ENCODE measurements at places on chromosomes 16 and 17.

- no peak for DNase-seq
Measured at GRCh38 chr17:32494621-32495358, 8.0 kb downstream of the CDK5R1 start.

- no peak for DNase-seq
Measured at GRCh38 chr16:29316761-29317183, 89.7 kb downstream of the NPIPB11 start.

GRCh38 chr17:17164676-17165075 lies 41.5 kb downstream of the PLD6 start:
- DNase-seq = no peak

DNA sequence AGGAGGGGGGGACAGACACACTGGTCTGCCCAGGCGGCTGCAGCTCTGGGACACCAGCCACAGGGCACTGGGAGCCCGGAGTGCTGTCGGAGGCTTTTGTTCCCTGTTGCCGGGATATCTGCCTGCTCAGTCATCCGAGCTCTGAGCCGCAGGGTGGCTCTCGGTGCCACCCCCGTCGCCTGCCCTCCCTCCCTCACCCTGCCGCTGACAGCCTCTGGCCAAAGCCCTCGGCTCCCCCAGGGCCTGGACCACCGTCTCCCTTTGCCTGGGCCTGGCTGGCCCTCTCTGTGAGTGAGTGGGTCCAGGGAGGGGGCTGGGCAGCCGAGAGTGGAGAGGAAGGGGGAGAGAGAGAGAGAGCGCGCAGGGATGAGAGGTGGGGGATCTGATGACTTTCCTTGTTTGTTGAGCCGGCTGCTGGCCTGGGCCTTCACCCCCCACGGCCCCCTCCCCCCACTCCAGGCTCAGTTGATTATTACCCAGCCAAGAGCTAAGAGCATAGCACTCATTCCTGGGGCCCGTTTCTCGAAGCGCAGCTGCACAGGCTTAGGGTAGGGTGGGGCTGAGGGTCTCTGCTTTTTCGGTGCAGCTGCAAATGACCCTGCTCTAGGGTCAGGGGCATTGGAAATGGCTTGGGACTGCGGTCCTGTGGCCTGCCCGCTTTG lies 2.7 kb downstream of the FOXJ1 start:
- no peak for DNase-seq

DNA sequence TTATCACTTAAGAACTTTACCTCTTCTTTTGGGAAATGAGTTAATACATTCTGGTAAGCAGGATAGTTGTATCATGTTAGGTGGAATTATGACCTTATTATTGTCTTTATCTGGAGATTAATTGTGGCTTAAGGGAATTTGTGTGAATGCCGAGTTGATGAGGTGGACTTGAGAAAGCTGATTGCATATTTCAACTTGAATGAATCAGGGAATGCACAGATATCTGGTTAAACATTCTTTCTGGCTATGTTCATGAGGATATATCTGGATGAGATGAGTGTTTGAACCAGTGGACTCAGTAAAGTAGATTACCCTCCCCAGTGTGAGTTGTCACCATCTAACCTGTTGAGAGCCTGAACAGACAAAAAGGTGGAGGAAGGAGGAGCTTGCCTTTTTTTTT lies 326.1 kb upstream of the GOT2 start:
- DNase-seq = no peak

DNA sequence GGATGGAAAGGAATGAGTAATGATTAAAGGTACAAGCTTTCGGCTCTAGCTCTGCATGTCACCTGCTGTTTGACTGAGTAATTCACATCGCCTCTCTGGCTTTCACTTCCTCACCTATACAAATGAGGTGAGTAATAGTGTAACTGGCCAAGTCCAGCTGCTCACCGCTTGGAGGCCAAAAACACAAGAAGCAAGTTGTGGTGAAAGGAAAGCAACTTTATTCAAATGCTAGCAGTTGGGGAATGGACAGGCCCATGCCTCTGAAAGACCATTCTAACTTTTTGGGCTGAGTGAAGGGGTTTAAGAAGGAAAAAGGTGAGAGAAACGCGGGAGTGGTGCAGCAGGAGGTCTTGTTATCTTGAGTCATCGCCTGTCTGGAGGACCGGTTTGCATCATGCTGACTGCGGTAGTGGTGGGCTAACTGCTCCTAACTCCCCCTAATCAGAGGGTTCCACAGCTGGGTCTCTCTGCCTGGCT lies 45.7 kb upstream of the CSNK2A2 start:
- no peak for DNase-seq

GRCh38 chr16:180681-181564 lies 664 bp downstream of the HBQ1 start:
- peak; percentile 84 for DNase-seq

DNA sequence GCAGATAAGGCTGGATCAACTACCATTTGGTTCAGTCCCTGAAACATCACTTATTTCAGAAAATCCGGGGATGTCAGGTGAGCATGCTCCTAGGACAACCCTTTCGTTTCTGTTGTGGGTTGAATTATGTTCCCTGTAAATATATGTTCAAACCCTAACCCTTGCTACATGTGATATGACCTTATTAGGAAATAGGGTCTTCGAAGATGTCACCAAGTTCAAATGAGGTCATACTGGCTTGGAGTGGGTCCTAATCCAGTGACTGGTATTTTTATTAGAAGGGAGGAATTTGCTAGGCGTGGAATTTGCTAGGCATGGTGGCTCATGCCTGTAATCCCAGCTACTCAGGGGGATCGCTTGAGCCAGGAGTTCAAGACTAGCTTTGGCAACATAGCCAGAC lies 21.3 kb downstream of the SNX20 start:
- DNase-seq = no peak

DNA sequence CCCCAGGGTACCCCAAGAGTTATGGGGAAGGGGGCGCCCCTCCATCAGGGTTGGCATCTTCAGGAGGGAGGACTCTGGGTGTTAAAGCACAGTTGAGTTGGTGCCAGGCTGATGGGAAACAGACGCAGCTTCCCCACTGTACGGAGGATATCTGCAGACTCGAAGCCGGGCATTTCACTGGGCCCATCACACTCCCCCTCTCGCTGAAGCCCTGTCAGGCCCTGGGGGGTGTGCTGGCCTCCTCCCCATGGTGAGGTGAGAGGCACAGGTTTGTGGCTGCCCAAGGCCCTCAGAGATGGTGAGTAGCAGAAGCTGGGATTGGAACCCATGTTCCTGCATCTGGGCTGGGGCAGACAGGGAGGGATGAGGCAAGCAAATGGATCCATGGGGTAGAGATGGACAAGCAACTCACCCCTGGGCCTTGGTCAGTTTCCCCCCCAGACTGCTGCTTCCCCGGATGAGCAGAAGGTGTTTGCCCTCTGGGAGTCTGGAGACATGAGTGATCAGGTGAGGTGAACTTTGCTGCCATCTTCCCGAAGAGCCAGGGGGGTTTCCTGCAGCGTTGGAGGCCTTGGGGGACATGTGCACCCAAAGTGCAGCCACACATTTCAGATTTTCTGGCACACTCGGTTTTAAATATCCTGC lies 31.0 kb downstream of the POLR3E start:
- DNase-seq = no peak

- DNase-seq = peak; percentile 47
Measured at GRCh38 chr17:48441231-48441711, 11.3 kb upstream of the SKAP1 start.

- no peak for DNase-seq
Measured at GRCh38 chr16:86597880-86598606, 19.7 kb downstream of the FOXL1 start.

DNA sequence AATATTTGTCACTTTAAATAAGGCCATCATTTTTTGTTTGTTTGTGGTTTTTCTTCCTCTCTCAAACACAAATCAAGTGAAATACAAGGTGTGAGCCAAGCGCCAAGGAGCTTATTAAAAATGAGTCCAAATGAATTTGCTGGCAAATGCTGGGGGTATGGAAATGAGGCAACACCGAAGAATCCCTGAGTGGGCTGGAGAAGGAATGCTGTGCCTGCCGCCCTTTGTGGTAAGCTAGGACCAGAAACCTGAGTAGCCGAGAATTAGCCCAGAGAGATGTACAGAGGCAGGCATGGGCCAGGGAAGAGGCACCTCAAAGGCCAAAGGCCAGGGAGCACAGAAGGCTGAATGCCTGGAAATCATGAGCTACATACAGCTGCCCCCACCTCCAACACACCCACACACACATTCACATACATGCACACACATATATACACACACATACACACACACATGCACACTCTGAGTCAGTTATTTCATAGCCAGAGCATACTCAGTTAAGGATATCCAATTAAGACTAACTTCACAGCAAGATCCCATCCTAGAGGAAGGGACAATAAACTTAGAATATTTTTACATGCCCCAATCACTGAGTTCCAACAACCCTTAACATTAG lies 266.1 kb upstream of the DYNLRB2 start:
- no peak for DNase-seq

GRCh38 chr17:45896803-45897693 lies 2.7 kb downstream of the MAPT start:
- DNase-seq = no peak

GRCh38 chr17:57114085-57114673 lies 29.1 kb downstream of the AKAP1 start:
- DNase-seq = peak; percentile 57

GRCh38 chr17:14499976-14500375 lies 199.1 kb downstream of the HS3ST3B1 start:
- DNase-seq = no peak

GRCh38 chr17:29555840-29556239 lies 11.0 kb downstream of the ABHD15 start:
- DNase-seq = no peak

GRCh38 chr17:62109378-62109902 lies 44.4 kb upstream of the MED13 start:
- peak; percentile 42 for DNase-seq

DNA sequence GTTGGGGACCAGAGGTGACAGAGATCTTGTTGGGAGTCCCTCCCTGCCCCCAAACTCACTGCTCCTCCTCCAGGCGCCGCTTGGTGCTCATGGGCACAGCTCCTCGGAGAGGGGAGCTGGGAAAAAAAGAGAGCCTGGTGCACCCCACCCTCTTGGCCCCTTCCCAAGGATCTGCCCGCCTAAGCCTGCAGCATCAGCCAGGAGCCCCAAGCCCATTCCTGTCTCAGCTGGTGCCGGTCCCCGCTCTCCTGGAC lies 400 bp downstream of the HCFC1R1 start:
- DNase-seq = no peak

- no peak for DNase-seq
Measured at GRCh38 chr17:67759355-67760171, 41.8 kb downstream of the NOL11 start.

DNA sequence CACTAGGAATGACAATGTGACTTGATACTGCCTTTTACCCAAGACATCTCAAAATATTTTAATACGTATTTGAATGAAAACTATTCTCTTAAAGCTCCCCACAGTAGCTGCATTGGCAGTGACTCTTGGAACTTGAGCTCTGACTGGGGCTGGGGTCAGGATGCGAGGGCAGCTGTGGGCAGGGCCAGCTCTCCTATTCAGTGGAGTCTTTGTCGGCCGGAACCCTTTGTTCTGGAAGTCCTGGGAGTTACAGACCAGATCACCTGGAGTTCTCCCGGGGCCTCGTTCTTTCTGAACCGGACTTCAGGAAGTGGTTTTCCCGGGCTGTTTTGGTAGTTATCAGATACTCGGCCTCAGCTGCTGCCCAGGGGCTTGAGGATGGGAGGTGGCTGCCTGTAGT lies 84.9 kb downstream of the NPIPB11 start:
- no peak for DNase-seq

DNA sequence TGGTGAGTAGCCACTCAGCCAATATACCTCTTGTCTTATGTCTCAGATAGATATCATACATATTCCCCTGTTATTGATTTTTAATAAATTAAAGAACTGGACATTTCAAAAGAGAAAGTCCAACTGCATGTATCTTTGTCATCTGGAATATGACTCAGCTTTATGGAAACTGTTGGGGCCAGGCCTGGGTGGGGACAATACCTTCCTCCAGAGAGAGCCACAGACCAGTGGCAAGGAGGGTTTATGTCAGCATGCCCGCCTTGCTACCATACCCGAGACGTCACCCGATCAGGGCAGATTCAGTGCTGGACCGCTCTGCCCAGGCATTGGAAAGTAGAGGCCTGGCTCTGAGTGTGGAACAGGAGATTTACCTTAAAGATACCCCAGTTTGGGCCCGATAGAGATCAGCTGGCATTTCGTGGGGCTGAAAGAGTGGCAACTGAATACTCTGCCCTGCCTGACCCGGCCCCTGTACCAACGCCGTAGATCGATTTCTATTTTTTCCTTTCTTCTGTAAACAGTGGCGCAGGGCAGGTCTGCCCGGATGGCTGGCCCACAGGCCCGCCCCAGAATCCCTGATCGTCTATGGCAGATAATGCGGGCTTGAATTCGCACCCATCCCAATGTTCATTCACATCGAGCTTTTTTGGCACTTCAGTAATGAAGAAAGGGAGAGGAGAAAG lies 158.6 kb downstream of the SALL1 start:
- no peak for DNase-seq

- no peak for DNase-seq
Measured at GRCh38 chr16:84687715-84688114, 12.1 kb upstream of the USP10 start.

GRCh38 chr16:66905633-66906539 lies 12.8 kb downstream of the CDH16 start:
- no peak for DNase-seq

GRCh38 chr17:38418693-38419507 lies 9.4 kb upstream of the ARHGAP23 start:
- no peak for DNase-seq

- DNase-seq = no peak
Measured at GRCh38 chr16:79008869-79009179, 591.7 kb downstream of the MAF start.

DNA sequence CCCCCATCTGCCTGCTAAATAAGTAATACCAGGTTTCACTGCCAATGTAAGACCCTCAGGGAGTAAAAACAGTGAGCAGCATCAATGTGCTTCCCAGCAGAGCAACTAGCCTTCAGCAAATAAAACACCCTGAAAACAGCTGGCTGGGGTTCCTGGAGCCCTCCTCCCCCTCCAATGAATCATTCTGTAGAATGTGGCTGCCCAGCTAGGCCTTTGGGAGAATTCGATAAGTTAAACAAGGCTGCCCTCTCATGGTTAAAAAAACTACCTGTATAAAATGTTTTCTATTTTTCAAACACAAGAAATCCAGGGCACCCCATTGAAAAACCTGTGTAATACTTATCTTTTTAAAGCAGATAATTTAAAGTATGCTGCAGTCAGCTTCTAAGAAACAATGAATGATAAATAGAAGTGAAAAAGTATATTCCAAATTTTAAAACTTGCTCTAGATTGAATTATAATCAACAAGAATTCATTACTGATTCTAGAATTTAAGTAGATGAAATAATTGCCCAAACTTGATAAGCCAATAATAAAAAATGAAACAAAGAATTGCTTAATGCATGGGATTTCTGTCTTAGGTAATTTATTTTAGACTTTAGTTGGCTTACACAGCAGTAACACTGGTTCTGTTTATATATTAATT lies 9.4 kb upstream of the TOM1L1 start:
- no peak for DNase-seq
